ENCODE measurements at places on chromosomes 11 and 22.

- no peak for DNase-seq
Measured at GRCh38 chr22:24216541-24217209, 28.2 kb downstream of the GGT5 start.

GRCh38 chr11:126930091-126930841, 70.3 kb downstream of the KIRREL3 start:
- no peak for DNase-seq

- no peak for DNase-seq
Measured at GRCh38 chr11:48111891-48112290, 104.7 kb upstream of the OR4B1 start.

DNA sequence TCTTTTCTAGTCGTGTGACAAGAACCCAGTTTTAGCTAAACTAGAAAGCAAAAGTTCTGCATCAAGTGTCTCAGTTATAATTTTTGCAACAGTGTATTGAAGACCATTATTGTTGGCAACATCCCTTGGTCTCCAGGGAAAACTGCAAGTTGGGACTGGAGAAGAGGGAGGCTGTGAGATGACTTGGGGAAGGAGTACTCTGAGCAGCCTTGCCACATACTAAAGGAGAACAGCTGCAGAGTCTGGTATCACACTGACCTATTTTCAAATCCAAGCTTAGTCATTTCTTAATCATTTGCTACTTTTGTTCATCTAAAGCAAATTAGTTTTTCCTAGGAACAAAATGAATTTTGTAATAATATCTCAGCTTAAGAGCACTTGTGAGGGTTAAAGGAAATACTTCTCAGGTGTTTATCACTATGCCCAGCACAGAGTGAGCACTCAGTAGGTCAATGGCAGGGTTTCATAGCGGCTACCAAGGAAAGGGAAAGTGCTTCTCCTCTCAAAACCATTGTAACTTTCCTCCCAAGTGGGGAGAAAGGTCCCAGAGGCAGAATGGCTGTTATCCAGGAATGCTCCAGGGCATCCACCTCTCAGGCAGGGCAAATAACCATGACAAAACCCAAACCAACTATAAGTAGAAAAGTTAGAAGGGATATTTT, 247.1 kb downstream of the C11orf87 start:
- DNase-seq, result no peak

DNA sequence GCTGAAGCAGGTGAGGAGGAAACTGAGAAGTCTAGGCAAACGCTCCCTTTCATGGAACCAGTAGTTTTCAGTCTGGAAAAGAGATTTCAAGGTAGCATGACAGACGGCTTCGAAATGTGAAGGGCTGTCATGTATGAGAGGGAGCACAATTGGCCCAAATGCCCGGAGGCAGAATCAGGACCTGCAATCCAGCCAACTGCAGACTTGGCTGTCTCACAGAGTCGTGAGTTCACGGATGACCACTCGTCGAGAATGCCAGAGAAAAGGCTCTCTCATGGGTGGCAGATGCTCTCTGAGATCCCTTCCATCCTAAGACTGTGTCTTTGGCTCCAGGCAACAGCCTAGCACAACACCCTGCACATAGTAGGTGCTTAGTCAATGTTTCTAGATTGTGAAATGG, 134.8 kb downstream of the DSCAML1 start:
- DNase-seq, result no peak

DNA sequence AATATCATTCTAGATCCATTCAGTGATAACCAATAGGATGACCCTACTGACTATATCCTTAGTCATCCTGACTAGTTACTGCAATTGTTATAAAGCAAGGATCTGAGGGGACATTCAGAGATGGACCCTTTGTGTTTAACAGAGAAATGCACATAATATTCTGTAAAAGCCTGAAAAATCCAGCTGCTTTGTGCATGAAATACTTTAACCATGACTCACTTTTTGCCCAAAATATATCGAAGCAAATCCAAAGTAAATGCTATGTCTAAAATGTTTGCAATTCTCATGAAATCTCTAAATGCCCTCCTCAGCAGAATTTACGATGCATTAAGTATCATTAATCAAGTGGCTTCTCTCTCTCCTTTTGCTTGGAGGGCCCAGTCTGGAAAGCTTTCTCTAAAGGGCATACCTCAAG, 178.8 kb upstream of the MTMR2 start:
- DNase-seq, result no peak

DNA sequence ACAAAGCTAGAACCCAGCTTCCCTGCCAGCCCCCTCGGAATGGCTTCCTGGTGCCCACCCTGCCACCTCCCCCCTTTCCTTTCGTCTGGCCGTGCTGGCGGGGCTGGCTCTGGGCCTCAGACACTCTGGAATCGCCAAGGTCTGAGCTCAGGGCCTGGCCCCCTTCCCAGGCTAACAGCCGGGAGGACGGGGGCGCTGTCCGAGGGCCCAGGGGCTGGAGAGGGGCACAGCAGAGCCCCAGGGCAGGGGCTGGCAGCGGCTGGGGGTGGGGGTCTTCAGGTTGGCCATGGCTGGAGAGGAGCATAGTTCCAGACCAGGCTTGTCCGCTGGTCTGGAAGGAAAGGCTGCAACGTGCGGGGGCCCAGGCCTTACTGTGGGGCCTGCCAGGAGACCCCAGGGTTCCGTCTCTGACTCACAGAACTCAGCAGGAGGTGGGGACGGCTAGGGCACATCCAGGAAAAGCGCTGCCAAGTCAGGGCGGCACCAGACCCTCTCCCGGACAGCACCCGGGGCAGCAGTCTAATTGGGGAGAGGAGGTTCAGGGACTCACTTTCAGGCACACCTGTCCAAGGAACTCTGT, 861 bp upstream of the LTBP3 start:
- no peak for DNase-seq
